Inflammatory macrophage treated with lipopolysaccharide for 4 hours (primary cell): ENCODE measurements at places on chromosomes 12 and 14.

- DNase-seq, result no peak
Measured at GRCh38 chr12:8699714-8700113, 1.9 kb downstream of the RIMKLB start.

GRCh38 chr12:3315201-3315661 is 175.8 kb upstream of the PRMT8 start:
- DNase-seq, result no peak

GRCh38 chr12:52362118-52362726 is 5.1 kb downstream of the KRT85 start:
- DNase-seq, result no peak

- no peak for DNase-seq
Measured at GRCh38 chr12:52672321-52672933, 7.8 kb downstream of the KRT1 start.

GRCh38 chr12:120979862-120980696 is 1.7 kb downstream of the HNF1A start:
- DNase-seq, result no peak

GRCh38 chr14:56268039-56268438 is 149.8 kb downstream of the PELI2 start:
- no peak for DNase-seq

GRCh38 chr12:105106621-105107020 is 910 bp upstream of the WASHC4 start:
- no peak for DNase-seq

- DNase-seq, result no peak
Measured at GRCh38 chr12:112023759-112024396, 10.7 kb downstream of the ERP29 start.

DNA sequence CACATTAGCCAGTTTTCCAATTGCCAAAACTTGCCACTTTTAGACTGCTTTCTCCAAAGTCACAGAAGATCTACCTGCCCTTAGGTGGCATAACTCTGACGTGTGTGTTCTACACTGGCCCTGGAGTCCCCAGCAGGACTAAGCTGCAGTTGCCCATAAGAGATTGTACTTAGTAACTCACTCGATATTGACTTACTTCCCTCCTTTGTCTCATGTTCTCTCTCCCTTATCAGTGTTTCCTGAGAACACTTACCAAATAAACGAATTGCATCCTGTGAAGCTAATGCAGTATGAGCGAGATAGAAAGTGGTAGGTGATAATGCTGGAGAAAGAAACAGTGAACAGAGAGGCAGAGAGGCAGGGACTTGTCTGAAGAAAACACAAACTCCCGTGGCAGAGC is 117.2 kb downstream of the NUAK1 start:
- no peak for DNase-seq

GRCh38 chr12:69886715-69887114 is 61.7 kb downstream of the MYRFL start:
- DNase-seq, result no peak

DNA sequence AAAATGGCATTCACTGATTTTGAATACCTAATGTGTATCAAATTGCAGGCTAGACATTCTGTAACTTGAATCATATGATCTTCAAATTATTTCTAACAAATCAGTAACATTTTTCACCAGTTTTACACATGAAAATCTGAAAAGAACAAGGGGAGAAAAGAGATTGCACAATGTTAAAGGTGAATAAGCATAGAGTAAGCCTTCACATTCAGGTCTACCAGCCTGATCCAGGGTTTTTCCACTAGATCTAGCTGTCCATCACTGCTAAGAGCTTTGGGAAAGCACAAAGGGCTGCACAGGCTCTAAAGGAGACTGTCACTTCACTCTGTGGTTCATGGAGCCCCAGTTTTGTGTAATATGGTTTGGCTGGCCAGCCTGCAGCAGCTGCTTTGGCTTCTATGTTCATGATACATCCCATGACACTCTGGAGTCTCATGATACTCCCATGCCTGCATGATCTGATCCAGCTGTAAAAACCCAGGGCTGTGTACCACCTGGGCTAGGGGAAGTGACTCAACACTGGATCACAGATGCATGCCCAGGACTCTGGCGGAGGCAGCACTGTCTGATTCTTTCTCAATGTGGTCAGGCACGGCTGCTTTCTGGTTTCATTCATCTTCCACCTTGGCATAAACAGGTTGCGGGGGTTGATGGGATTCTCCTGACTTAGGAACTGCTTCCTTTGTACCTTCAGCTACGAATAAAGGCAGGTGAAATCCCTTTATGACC is 859.7 kb downstream of the GALC start:
- DNase-seq, result no peak

GRCh38 chr12:87812681-87813080 is 216.5 kb downstream of the C12orf50 start:
- no peak for DNase-seq

GRCh38 chr12:65308601-65309071 is 30.2 kb downstream of the MSRB3 start:
- DNase-seq, result no peak

- DNase-seq, result no peak
Measured at GRCh38 chr12:58897969-58898368, 22.3 kb downstream of the LRIG3 start.

GRCh38 chr12:97560786-97561618 is 98.4 kb downstream of the RMST start:
- DNase-seq, result no peak

DNA sequence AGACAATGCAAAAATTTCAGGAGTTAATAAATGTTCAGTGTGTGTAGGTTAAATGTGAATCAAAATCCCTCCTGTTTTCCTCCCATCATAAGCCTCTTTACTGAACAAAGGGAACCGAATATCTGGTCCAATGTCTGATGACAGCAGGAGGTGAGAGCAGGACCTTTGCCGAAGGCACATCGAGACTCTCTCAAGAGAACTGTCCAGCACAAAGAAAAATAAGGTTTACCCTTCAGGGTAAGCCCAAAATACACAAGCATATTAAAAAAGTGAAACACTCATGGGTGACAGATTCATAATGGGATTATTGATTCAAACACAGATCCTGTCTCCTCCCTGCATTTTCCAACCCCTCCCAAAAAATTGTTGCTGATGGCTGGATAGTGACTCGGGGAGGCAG is 4.2 kb upstream of the VSX2 start:
- DNase-seq, result no peak

DNA sequence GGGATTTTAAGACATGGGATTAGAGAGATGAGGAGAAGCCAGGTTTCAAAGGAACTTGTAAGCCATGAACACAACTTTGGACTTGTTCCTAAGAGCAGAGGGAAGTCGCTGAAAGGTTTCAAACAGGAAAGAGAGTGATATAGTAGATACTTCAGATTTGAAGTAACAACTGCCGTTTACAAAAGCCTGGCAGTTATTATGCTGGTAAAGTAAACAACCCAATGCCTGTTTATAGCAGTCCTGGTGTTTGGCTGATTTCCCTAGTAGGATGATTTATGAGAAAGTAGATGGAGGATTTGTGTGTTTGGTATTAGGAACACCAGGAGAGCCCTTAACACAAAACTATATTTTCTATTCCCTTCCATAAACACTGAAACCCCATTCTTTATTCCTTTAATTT is 285.7 kb downstream of the RMST start:
- no peak for DNase-seq

DNA sequence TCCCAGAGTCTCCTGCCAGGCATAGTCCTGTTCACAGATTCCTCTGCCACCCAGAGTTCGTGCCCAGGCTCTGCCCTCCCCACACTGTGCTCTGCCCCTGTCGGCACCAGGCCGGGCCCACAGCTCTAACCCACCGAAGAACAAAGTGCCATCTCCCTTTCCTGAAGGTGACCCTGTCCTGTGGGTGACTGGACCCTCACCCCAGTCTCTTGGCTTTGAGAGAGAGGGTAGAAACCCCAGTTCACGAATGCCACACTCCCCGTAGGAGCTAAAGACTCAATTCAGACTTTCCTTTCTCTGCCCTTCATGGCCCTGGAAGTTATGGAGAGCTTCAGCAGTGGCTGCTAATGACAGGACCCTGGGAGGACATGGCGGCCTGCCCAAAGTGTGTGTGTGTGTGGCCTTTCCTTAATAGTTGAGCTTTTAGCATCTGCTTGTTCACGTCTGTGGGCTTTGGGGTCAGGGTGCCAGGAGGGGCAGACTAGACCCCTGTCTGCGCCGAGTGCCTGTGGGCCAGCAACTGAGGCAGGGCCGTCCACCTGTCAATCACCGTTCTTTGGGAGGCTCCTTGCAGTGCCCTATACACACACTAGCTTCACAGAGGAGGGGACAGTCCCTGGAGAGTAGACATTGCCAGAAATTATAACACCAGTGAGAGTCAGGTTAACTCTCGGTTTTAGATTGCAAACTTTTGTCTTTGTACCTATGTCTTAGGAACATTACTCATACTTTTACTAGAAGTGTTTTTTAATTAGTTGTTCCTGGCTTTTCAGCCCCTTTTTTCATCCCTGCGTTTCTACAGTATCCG is 84.6 kb upstream of the DYNC1H1 start:
- no peak for DNase-seq

DNA sequence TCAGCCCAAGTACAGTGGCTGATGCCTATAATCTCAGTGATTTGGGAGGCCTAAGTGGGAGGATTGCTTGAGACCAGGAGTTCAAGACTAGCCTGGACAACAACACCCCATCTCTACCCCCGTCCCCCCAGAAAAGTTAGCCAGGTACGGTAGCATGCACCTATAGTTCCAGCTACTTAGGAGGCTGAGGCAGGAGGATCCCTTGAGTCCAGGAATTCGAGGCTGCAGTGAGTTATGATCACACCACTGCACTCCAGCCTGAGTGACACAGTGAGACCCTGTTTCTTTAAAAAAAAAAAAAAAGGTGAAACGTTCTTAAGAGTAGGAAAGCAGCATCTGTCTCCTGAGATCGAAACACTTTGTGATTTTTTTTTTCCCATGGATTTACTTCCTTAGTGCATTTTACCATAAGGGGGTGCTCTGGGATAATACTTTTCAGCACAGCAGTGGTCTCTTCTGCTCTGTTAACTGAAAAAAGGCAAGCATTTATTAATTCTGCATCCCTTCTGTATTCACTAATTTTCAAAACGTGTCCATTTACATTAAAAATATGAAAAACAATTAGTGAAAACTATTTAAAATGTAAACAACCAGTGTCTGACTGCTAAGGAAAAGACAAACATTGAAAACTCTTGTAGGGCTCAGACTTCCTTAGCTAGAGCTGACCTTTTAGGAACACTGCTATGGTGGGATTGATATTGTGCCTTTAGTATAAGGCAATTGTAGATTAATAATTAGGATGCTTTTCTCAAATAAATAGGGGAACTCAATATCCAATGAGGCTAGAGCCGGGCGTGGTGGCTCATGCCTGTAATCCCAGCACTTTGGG is 31.2 kb upstream of the USP44 start:
- DNase-seq, result no peak

DNA sequence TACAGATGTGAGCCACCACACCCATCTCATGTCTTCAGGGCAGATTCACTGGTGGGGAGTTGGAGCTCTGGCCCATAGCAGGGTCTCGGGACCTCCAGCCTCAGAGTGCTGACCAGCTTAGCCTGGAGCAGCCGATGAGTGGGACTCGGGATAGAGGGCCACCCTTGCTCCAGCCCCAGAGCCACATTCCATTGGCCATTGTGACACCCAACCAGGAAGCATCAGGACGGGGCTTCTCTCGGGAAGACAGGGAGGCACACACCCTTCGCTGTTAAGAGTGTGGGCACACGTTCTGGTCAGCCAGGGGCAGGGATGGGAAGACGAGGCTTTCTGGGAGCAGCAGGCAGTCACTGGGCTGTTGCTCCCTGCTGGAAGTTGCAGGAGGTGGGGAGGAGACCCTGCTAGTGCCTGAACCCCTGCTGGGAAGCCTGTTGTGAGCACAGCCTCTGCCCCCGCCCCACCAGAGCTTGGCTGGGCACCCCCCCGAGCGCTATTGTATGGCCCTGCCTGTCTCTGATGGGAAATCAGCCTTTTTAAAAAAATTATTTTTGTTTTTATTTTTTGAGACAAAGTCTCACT is 1.6 kb downstream of the ADGRD1 start:
- no peak for DNase-seq

DNA sequence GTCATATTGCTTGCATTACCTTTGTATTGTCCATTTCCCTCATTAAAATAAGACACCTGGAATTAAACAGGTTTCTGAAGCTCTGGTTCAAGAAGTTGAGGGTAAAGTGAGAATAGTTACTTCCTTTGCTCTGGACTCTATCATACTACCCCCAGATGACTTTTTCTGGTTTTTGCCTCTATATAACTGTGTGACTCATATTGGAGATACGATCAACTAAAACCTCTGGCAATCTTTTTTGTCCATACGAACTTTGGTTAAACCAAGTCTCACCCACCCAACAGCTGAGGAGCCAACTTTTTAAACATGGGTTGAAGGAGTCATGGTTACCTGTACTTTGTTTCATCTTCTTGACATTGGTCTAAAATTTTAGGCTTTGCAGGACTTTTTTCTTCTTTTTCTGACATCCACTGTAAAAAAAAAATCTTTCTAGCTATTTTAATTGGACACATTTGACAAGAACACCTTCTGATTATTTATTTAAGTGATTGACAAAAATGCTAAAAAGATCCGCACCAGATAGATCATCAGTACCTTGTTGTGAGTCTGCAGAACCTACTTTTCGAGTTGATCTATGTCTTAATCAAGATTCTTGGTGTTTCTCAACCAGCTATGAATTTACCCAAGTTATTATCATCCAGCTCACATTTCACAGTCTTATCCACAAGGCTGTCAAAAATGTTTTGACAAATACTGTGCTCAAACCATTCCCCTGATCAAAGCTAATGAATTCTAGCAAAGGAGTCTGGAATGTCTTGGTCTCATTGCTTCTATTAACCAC is 166.0 kb downstream of the IPO8 start:
- no peak for DNase-seq

DNA sequence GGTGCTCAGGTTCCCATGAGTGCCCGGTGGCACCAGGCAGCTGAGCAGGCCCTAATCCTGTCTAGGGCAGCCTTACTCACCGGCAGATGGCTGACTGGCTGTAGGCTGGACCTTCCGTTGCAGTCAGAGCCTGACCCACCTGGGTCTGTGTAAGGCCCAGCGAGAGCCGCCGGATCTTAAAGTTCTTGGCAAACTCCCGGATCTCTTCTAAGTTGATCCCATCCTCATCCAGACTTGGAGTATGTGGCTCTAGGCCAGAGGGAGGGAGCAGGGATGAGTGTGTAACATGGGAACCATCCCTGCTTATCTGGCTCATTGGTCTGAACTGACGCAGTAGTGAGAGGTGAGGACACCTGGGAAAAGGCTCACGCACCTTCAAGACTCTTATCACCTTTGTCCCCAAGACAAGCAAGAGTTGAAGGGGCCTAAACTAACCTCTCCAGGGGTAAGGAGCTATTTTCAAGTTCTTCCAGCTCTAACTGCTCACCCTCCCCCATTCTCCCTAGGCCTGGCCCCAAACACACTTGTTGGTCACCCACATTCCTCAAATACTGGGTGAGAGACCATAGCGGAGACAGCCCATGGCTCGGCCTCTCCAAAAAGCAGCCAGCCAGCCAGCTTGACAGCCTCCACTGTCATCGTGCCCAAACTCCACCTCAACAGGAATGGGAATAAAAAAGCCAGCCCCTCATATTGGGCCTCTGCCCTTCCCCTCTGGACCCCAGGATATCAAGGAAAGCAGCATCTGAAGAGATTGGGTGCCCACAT is 18.8 kb upstream of the TFCP2 start:
- no peak for DNase-seq
